Stimulated activated CD4-positive, alpha-beta T cell treated with anti-CD3 and anti-CD28 coated beads, TNF-alpha, amount 100 ng/mL, for 24 hours (primary cell): ENCODE measurements at places on chromosomes 7 and 10.

DNA sequence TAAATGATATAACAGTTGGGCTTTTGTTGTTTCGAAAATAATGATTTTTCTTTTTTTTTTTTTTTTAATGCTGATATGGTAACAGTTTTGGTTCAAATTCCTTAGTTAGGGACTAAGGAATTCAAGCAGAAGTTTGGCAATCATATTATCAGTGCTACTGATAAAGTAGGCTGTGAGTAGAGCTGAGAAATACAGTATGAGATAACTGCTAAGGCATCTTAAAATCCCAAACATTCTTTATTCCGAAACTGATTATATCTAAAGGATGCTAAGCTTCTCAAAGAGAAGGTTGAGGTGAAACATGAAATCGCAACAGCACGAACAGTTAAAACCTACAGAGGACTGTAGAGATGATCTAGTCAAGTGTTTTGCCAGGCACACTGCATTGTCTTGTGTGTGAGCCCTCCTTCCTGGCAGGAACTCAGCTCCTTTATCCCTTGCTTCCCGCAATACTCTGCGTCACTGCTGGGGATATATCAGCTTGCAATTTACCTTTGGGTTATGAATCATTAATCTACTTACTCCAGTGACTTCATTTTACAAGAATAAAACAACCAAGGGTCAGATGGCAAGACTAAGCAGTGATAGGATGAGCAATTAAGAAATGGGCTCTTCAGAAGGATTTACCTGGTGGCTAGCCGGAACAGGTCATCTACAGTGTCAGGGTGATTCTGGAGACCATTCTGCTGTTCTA is 36.7 kb downstream of the IRF5 start:
- DNase-seq = no peak

- no peak for DNase-seq
Measured at GRCh38 chr10:10959666-10960065, 58.0 kb upstream of the CELF2 start.

DNA sequence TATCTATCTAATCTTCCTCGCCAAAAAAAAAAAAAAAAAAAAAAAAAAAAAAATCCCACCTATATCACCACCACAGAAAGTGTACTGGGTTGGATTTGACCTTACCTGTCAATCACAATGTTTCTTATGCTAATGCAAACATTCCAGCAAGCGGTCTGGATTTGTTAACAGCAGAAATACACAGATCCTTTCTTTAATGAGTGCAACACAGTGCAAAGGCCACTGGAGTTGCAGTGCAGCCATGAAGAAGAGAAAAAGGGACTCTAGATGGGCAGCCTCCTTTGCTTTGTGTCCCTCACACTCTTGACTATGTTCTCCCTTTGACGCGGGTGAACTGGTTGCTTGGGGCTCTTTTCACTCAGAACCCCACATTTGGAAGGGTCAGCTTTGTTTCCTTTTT is 127.3 kb upstream of the PRKCQ start:
- DNase-seq = no peak

DNA sequence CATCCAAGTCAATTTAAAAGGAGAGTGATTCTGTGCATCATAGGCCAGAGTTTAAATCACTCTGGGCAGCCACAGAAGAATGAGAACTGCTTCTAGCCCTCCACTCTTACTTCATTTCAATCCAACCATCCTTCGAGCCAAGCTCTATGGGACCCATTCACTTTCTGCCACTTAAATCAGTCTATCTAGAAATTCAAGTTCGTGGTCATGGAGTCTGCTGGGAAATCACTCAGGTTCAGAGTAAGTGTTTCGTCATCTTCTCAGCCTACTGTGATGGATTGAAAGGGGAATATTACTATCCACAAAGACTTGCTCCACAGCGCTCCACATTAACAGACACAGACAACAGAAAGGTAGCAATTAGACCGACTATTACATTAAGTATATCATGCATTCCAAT is 4.6 kb downstream of the DCLRE1C start:
- DNase-seq = no peak

GRCh38 chr10:13392701-13393100 is 44.6 kb upstream of the SEPHS1 start:
- no peak for DNase-seq

DNA sequence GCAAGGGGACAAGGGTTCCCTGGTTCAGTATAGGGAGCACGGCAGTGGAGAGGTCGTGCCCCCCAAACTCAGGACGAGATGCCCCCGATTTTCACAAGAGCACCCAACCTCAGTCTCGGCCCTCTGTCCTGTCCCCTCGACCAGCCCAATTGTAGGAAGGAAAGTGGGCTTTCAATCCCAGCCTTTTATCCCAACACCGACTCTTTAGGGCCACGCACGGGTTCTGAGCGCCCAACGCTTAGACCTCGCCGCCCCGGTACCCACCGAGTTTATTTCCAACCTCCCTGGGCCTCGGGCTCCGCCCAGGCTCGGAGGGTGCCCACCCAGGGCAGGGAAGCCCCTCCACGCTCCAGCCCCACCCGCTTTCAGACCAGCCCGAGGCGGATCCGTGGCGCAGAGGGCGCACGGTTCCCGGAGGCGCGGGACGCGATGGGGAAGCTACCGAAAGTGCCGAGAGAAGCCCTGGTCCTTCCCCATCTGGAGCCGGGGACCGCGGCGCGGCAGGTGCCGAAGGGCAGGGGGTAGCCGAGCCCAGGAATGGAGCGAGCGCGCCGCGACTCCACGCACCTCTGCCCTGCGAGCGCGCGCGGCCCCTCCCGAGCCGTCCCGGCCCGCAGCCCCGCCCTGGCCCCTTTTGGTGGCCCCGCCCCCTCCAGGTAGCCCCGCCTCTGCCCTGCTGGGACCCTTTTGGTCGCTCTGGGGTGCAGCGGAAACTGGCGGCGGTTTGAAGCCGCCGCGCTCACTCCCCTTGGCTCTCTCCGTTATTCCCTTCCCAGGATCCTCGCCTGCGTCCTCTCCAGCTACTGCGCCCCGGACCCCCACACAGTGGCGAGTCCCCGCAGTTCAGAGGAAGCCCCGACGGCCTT is 20.4 kb downstream of the GRID2IP start:
- DNase-seq = peak; percentile 62

- no peak for DNase-seq
Measured at GRCh38 chr10:87038786-87039185, 18.7 kb downstream of the FAM25A start.

GRCh38 chr10:132637477-132638129 is 100.0 kb downstream of the INPP5A start:
- DNase-seq = no peak
